Activated naive CD4-positive, alpha-beta T cell (primary cell): ENCODE measurements at places on chromosomes 4 and X.

- DNase-seq, result no peak
These were observed 52.3 kb downstream of the CPEB2 start for GRCh38 chr4:15054541-15054940.

DNA sequence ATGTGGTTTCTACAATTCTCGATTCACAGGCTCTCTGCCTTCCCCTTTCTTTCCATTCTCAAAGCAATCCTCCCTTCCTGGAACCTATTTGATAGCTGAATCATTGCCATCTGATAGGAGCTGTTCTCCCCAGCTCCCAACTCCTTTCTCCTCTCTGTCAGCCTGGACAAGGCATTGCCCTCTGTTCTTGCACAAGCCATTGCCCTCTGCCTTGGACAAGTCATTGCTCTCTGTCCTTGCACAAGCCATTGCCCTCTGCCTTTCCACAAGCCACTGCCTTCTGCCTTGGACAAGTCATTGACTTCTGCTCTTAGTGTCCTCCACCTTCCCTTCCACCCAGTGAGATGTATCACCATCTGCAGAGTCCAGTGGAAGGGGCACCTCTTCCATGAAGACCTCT is 256.1 kb upstream of the STS start:
- DNase-seq, result no peak

- no peak for DNase-seq
These were observed 115.3 kb downstream of the DACH2 start for GRCh38 chrX:86263526-86263925.

DNA sequence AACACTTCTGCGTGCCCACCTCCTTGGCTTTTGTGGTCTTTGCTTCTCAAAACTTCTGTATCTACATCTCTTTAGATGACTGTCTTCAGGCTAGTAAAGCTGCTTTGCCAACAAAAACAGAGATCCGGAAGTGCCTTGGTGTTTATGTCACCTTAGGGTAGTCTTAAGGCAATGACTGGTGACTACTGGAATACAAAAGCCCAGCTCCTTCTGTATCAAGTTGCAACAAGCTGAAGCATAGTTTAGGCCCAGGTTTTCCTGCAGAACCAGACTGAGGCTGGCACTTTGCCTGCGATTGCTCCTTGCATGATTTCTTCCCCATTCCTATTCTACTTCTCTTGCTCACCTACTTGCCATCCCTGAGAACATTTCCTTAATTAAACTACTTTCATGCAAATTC is 333.8 kb downstream of the DMD start:
- DNase-seq, result no peak

GRCh38 chr4:188201851-188202250 is 62.6 kb downstream of the TRIML1 start:
- DNase-seq, result no peak

DNA sequence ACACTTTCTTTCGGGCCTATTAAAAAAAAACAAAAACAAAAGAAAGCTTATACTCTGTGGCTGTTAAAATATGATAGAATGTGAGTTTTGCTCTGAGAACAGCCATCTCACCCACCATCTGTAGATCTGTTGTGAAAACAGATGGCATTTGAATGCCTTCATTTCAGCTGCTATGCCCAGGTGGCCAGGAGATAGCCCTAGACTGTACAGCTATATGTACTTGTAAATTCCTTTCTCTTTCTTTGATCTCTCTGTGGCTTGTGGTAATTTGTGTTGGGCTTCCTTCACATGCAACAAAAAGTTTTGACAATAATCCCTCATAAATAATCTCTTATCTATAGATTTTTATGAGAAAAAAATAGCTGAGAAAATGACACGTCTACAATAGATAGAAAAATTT is 38.1 kb downstream of the PNPLA4 start:
- no peak for DNase-seq

GRCh38 chr4:19187691-19188090 is 1064.0 kb upstream of the SLIT2 start:
- no peak for DNase-seq
